ENCODE measurements at places on chromosomes 4 and X.

DNA sequence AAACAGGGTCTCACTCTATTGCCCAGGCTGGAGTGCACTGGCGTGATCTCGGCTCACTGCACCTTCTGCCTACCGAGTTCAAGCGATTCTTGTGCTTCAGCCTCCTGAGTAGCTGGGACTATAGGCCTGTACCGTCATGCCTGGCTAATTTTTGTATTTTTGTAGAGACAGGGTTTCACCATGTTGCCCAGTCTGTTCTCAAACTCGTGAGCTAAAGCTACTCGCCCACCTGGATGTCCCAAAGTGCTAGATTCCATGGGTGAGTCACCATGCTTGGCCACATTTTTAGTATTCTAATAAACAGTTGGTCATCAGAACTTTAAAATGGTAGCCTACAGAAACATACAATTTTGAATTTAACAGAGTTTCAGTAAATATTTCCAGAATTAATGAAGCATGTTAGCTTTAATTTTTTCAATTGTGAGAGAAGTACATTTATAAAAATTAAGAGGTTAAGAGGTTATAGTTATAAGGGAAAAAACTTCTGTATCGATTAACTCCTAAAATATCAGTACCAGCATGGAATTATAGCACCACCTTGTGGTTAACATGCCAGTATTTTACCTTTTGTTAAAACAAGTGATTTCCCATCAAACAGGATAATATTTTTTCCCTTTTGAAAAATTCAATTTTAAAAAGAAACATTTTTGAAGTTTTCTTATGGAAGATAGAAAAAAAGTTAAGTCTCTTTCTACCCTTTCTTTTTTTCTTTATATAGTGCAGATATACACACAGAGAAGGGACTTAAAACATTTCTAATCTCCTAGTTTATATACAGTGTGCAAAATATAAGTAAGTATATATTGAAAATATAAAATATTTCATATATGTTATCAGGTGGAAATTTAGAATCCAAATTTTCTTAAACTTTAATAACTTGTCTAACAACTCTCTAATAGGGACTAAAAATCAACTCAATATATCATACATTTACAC, 35.4 kb downstream of the CEP44 start:
- no peak for DNase-seq

DNA sequence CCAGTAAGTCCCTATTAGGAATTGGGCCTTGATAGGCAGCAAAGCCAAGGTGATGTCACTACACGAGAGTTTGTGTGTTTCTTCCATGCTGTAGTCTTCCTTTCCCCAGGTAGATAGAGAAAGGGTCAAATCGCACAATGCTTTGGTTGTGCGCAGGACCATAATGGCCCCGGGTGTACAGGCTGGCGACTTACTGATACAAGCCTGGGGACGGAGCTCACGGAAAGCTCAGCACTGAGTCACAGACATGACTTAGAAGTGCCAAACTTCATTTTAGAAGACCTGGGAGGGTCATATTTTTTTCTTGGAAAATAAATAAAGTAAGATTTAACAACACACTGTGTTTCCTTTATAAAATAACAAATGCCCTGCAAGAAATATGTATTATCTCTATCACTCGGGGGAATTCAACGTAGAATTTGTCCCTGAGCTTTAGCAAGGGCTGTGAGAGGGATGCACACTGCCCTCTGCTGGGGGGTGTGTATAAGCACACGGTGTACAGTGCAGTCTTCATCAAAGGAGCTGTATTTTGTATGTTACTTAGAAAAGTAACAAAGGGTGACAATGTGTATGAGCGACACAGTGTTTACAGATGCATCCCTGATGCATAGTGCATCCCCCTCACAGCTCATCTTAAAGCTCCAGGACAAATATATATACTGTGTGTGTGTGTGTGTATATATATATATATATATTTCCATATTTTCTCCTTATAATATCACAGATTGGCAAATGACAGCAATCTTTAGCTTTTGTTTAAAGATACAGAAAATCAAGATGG, 254.5 kb upstream of the VEGFC start:
- no peak for DNase-seq

DNA sequence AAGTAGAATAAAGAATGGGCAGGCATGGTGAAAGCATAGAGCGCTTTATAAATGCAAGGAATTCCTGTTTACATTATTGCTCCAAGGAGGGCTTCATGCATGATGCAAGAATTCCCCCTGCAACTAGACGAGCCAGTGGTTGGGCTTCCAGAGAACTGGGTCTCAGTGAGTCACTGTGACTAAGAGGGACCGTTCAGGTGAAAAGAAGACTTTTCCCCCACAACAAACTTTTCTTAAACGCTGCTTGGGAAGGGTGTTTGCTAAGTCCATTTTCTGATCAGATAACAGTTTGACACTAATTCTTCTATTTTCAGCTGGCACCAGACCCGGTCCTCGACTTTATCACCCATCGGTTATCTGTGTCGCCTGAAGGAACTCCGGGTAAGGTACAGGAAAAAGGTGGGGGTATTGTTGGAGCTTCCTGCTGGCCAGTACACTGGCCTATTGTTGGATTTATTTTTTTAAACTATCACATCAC, 40.1 kb downstream of the LDB2 start:
- DNase-seq, result no peak

DNA sequence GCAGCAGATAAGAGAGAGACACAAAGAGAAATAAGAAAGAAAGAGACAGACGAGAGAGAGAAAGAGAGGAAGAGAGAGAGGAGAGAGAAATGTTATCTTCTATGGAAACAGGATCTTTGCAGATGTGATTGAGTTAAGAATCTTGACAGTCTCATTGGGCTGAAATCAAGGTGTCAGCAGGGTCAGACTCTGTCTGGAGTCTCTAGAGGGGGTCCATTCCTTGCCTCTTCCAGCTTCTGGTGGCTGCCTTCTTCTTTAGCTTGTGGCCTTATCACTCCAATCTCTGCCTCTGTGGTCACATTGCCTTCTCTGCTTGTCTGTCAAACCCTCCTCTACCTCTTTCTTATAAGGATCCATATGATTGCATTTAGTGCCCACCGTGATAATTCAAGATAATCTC, 21.8 kb upstream of the GRPR start:
- DNase-seq, result no peak

- no peak for DNase-seq
These were observed 32.5 kb downstream of the PDGFC start for GRCh38 chr4:156939139-156939538.

GRCh38 chr4:160709026-160709425, 1454.8 kb downstream of the FSTL5 start:
- no peak for DNase-seq

DNA sequence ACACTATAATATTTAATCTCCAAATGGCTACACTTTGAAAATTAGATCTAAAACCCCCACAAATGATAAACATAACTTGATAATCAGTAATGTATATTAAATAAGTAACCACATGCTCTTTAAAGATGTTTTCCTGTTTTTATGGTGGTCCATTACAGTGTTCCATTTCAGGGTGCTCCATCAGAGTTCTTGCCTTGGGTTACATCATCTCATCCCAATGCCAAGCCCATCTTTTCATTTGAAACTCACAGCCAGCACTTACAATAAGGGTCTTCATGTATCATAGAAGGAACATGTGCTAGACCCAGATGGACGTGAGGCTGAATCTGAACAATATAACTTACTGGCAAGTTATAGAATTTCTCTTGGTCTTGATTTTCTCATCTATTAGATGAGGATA, 10.5 kb upstream of the PAQR3 start:
- no peak for DNase-seq

Measured in T-helper 22 cell (primary cell).